ENCODE measurements at places on chromosomes 16 and 17. TPM values are rescaled to one million over a fixed set of nuclear protein-coding genes. Genes with fewer than 3 reads are reported as not detected.
A peak's percentile ranks its signal among the peaks of the same experiment; 100 is the strongest.

DNA sequence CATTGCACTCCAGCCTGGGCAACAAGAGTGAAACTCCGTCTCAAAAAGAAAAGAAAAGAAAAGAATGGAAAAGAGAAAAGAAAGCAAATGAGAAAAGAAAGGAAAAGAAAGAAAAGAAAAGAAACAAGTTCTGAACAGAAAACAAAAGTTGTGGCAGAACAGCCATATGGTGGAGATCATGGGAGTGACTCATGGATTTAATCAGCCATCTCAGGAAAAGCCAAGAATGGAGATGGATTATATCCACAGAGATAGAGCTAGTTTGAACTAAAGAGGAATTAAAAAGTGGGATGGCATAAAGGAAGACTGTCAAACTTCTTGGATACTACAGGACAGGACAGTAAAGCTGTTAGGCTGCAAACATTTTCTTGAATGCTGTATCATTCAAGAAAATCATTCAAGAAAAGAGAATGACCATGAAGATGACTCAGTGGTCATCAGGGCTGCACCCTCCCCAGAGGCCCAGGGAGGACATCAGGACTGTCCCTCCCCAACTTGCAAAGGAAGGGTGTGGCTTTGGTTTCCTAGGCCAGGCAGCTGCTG lies 120.6 kb downstream of the USP22 start:
- no peak for DNase-seq

The WIPI1 gene
- 52.5 TPM for total RNA-seq

DNA sequence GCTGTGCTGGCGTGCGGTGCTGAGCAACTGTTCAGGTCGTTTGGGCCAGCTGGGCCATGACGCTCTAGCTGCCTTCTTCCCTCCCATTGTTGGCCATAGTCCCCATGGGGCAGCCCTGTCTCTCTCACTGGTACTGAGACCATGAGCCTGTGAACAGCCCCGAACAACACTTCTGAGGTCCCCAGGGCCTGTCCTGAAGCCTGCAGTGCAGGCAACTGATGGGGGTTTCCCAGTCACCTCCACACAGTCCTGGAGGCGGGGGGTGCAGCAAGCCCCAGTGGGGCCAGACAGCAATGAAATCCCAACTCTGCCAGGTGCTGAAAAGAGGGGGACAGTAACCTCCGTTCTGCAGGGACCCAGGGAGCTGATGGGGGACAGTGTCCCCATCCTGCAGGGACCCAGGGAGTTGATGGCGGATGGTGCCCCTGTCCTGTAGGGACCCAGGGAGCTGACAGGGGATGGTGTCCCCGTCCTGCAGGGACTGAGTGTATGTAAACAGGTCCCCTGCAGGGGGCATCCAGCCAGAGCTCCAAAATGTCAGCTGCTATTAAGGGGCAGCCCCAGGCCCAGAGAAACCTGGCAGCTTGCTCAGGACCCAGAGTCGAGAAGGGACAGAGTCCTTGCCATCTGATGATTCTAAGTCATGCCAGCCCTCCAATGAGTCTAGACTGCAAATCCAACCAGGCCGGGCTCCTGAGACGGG lies 30.4 kb downstream of the ENGASE start:
- no peak for DNase-seq

The SGCA gene
- total RNA-seq: 8.3 TPM

GRCh38 chr16:79037521-79038373 lies 562.8 kb downstream of the MAF start:
- DNase-seq: no peak

- no peak for DNase-seq
Observed at GRCh38 chr16:72961115-72961832, 86.7 kb downstream of the ZFHX3 start.

DNA sequence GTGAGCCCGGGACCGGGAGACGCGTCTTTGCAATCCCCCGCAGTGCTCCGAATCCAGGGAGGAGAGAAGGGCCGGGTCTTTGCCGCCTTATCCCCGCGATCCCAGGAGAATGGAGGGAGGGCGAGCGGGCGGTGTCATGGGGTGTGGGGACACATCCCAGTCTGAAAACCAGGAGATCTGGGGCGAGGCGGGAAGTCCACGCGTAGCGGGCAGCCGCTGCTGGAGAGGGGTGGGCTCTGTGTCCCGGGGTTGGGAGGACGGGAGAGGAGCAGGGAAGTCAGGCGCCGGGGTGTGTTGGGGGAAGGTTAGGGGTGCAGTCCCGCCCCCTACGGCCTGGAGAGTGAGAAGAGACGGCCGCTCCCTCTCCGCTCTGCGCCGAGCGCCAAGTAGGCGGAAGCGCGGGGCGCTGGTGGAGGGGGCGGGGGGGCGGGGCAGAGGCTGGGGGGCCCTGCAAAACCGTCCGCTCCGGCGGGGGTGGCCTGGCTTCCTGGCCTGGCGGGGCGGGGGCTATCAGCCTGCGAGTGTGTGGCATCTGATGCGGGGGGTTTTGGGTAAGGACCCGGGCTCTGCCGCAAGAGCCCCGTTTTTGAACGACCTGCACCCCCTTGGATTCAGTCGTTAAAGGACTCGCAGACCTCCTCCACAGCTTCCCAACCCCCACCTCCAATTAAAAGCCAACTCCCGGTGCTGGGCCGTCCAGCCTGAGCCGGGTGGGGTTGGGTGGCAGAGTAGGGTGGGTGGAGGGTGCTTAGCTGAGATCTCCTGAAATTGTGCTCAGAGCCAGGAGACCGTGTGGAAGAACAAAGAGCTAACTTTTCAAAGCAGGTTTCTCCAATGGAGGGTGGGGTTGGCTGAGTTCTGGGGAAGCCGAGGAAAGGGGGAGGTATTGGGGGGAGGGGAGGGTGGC lies 654 bp downstream of the LASP1 start:
- peak; percentile 78 for DNase-seq

DNA sequence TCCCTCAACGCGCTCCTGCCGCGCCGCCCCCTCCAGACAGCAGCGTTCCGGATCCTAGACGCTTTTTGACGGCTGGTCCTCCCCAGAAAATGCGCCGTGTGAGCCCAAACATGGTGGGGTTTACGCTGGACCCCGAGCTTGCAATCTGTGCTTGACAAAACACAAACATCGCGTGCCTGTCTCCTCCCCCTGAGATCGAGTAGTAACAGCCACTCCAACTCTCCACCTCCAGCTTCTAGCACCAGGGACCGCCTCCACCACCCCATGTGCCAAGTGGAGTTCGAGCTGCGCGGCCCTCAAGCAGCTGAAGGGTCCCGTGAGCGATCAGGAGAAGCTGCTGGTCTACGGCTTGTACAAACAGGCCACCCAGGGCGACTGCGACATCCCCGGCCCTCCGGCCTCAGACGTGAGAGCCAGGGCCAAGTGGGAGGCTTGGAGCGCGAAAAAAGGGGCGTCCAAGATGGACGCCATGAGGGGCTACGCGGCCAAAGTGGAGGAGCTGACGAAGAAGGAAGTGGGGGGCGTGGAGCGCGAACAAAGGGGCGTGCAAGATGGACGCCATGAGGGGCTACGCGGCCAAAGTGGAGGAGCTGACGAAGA lies 656 bp upstream of the GEMIN4 start:
- DNase-seq: peak; percentile 84

The KRT39 gene
- total RNA-seq: not detected

- no peak for DNase-seq
Observed at GRCh38 chr16:58243528-58244004, 45.7 kb upstream of the CSNK2A2 start.

GRCh38 chr16:68113059-68113761 lies 28.0 kb downstream of the NFATC3 start:
- DNase-seq: no peak

DNA sequence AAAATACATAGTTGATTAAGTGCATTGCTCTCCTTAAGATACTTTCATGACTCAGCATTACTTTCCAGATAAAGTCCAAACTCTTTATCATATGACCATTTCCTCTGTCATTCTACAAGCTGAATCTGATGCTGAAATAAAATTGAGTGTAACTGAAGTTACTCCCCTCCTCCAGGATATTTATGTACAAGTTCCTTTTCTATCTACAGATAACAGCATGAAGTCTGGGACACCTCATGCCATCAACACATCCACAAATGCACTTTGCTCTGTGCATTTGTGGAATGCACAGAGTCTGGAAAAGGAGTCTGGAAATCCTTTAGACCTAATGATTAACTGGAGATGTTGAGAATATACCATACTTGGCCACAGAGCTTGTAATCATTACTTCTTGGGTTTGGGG lies 60.5 kb downstream of the ACSM2B start:
- no peak for DNase-seq

The CYLD gene
- total RNA-seq: 52.1 TPM

DNA sequence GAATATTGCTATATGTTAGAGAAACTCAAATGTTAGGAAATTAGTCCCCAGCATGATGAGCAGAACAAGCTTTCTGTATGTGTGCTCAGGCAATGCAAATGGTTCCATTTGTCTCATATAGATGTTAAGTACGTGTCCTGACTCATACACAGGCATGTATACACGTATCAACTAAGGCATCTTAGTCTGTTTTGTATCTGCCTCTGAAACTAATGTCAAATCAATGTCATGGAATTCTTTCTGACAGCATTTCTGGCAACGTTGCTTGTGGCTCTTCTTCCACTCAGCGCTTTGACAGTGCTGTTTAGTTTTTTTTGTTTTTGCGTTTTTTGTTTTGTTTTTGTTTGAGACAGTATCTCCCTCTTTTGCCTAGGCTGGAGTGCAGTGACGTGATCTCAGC lies 111.9 kb downstream of the CNTNAP4 start:
- no peak for DNase-seq

DNA sequence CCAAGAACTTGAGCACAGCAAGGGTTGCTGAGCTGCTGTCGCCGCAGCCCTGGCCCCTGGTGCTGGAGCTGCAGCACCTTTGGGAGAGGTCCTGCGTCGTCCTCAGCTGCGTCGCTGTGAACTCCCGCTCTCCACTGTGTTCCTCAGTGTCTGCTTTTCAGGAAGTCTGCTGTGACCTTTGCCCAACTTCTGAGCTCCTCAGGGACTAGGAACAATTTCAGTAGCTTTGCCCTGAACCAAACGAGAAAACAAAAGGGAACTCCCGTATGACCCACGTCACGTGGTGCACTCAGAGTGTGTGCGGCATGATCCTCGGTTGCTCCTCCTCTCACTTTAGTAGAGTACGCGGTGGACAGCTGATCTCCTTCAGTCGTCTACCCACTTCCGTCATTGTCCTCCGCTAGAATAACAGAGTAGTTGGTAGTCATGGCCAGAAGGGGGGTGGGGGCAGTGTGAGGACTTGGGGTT lies 44.2 kb downstream of the WDR45B start:
- peak; percentile 36 for DNase-seq

DNA sequence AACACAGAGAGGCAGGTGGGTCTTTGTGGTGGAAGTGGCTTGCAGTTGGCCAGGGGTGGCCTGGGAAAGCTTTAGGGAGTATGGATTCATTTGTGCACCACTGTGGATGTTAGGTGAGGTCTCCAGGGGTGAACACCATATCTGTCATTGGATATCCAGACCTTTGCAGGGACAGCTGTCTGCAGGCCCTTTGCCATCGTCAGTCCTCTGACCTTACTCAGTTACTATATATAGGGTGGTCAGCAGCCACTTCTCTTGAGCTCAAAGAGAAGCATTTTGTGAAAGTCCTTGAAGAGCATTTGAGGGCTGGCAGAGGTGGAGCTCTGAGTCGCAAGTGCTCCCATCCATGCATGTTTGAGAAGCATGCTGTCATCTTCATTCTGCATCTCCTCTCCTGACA lies 40.4 kb downstream of the TMEM11 start:
- DNase-seq: no peak
